Chondrocyte (in vitro differentiated cells): ENCODE measurements at places on chromosomes 13 and 19.

DNA sequence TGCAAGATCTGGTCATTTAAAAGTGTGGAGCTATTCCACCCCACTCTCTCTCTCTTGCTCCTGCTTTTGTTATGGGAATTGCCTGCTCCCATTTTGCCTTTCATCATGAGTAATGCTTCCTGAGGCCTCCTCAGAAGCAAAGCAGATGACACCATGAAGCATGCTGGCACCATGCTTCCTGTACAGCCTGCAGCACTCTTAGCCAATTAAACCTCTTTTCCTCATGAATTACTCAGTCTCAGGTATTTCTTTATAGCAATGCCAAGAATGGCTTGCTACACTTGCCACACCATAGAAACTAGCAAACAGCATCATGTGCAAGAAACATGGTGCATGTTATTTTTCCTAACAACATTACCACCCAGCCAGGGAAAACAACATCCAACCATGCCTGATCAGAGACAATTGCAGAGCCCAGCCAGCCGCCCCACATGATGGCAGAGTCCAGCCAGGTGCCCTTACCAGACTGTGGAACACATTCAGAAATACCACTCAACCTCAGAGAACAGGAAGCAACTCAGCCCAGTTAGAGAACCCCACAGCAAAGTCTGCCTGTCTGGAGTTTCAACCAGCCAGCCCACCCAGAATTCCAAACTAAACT, 36.9 kb downstream of the SYDE1 start:
- DNase-seq, result no peak

- DNase-seq, result no peak
Measured at GRCh38 chr19:55442372-55442961, 633 bp downstream of the SHISA7 start.

DNA sequence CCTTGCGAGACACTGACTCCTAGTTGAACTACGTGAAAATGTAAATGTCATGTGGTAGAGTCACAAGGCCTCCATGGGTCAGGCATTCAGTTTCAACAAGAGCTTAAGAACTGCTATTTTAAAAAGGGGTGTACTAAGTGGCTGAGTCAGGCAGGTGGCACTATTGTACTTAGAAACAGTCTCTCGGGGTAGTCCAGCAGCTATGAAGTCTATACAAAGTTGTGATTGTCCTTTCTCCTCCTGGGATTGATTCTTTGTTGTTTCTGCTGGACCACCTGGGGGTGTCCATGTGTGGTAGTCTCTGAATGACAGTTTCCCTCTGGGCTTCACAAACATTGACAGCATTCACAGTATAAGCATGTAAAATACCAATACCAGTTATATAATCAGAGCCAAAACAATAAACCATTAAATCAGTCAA, 33.0 kb downstream of the UGGT2 start:
- DNase-seq, result no peak

DNA sequence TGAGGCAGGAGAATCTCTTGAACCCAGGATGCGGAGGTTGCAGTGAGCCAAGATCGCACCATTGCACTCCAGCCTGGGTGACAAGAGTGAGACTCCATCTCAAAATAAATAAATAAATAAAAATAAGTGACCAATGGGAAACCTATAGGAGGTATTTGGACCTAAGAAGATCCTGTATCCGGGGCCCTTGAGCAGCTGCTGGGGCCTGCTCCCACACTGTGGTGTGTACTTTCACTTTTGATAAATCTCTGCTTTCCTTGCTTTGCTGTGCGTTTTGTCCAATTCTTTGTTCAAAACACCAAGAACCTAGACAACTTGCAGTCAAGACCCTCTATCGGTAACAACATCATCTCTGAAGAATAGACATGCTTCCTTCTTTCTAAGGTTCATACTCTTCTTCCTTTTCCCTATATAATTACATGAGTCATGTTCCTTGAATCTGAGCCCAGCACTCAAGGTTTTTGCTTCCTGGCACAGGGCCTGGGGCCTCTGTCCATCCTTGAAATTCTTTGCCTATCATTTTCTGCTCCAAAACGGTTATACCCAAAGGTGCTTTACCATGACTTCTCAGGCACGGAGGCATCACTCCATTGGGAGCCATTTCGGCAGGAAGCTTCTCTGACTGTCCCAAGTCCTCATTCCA, 14.2 kb upstream of the PNMA8C start:
- no peak for DNase-seq

GRCh38 chr13:59776924-59777690, 386.6 kb downstream of the DIAPH3 start:
- no peak for DNase-seq

GRCh38 chr13:40143106-40143505, 487.6 kb downstream of the COG6 start:
- DNase-seq, result no peak

DNA sequence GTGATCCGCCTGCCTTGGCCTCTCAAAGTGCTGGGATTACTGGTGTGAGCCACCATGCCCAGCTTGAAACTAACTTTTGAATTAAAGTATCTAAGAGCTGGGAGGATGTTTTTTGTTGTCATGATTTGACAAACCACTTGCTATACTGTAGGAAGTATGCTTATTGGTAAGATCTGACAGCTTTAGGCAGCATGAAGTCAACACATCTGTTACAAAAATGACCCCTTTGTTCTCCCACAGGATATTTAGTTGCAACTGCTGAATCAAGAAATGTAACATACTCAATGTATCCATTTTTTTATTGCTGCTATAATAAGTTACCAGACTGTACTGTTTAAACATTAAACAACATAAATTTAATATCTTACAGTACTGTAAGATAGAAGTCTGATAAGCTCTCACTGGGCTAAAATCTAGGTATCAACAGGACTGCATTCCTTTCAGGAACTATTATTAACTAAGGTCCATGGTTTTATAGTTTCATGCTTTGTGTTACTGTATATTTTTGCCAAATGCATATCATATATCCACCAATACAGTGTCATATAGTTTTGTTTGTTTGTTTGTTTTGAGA, 22.8 kb upstream of the LRP3 start:
- DNase-seq, result no peak

- no peak for DNase-seq
Measured at GRCh38 chr13:28685892-28686291, 27.0 kb downstream of the POMP start.

DNA sequence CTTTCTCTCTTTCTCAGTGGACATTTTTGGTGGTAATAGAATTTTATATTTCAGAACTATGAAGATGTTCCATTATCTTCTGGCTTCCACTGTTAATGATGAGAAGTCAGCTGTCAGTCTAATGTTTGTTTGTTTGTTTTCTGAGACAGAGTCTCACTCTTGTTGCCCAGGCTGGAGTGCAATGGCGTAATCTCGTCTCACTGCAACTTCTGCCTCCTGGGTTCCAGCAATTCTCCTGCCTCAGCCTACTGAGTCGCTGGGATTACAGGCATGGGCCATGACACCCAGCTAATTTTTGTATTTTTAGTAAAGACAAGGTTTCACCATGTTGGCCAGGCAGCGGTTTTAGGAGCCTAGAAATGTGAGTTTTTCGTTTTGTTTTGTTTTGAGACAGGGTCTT, 4.7 kb downstream of the ZNF317 start:
- no peak for DNase-seq

DNA sequence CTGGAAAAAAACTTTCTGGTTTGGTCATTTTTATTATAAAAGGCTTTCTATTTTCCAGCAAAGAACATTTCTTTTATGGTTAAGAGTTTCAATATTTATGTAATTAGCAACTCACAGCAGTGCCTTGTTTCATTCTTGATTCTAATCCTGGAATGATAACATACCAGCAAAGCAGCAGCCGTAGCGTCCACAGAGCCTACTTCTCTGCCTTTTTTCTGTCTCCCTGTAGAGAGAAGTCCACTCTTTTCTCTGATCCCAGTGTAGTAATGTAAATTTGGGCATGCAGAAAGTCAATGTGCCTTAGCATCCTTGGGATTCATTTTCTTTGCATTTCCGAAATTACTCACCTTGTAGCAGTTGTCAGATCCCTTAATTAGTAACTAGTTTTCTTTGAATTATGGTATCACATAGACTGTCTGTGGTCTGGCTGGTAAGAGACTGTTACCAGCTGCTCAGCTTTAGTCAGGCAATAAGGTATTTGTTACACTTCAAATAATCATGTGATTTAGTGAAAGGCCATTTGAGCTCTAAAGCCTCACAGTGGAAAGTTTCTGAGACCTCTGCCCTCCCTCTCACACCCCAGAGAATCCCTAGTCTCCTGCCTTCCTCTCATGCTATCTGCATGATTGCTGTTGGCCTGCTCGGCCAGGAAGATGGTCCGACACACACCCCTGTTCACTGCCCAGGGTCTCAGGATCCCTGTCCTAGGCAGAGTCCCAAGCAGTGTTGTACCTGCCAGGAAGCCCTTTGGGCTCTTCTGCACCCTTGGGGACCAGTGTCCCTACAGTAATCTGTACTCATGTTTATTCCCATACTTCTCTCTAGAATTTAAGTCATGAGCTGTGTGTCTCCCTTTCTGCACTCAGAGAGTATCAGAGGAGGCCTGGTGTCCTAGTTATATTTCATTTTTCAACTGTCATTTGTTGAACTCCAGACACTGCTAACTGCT, 86.3 kb downstream of the LRCH1 start:
- DNase-seq, result no peak

GRCh38 chr19:42397263-42398166, 7.4 kb upstream of the CNFN start:
- DNase-seq, result no peak

- no peak for DNase-seq
Measured at GRCh38 chr13:65011378-65011777, 2218.8 kb downstream of the PCDH9 start.

GRCh38 chr13:76879203-76879882, 6.9 kb downstream of the KCTD12 start:
- DNase-seq, result no peak

DNA sequence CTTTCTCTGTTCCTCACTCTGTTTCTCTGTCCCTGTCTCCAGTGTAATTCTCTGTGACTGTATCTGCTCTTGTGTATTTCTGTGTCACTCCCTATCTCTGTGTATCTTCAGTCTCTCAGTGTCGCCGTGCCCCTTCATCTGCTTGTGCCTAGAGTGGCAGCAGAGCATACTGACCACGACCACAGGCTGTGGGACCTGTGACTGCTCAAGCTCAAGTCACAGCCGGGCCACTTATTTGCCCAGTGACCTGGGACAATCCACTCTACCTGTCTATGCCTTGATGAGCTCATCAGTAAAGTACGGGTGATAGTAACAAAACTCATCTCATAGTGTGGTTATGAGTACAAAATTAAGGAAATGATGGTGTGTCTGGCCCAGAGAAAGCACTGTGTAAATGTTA, 8.7 kb downstream of the TMEM147 start:
- DNase-seq, result no peak

- no peak for DNase-seq
Measured at GRCh38 chr19:5247957-5248705, 92.5 kb downstream of the PTPRS start.

DNA sequence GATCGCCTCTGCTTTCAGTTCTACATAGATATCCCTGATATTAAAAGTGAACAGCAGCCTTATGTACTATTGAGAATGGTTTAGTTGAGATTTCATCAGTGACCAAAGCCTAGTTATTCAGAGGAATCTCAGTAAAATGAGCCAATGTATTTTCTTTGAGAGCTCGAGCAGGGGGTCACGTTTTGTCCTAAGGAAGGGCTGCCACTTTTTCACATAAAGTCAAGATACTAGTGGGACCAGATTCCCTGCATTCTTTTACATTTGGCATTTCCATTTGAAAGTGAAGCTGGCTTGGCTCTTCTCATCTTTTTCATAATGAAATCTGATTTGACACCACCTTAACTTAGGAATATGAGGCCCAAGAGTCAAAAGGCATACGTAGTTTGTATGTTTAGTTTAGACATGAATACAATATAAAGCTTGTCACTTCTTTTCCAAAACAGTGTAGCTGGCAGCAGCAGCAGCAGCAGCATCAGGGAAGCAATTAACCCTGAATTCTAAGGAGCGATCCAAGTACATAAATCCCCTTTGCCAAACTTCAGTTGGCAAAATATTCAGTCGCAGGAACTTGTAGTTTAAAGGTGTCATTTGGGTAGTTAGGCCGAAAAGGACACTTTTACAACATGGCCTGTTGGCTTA, 1752.2 kb upstream of the PCDH20 start:
- no peak for DNase-seq

DNA sequence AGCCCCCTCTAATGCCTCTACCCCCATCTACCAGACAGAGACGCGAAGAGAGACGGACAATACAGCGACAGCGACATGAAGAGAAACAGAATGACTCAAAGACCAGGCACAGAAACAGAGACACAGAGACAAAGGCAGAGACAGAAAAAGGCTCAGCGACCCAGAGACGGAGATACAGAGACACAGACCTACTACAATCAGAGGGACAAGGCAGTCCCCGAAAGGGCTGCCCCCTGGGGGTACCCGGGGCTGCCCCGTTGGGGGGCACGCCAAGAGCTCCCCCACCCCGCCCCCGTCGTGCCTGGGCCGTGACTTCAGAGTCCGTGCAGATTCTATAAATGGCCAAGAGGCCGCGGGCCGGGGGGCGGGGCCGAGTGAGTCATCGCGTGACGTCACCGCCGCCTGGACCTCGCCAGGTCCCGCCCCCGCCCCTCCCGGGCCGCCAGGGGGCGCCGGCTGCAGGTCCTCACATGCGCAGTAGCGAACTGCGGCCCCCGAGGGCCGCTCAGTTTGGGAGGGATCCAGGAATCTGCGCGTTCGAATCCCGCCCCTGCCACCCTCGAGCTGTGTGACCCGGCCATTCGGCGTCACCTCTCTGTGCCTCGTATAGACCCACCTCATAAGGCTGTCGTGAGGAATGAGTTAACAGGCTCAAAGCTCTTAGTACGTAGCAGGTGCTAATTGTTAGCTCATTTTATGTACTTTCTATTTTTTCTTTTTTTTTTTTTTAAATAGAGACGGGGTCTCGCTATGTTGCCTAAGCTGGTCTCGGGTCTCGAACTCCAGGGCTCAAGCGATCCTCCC, 2.7 kb upstream of the CNN1 start:
- no peak for DNase-seq

DNA sequence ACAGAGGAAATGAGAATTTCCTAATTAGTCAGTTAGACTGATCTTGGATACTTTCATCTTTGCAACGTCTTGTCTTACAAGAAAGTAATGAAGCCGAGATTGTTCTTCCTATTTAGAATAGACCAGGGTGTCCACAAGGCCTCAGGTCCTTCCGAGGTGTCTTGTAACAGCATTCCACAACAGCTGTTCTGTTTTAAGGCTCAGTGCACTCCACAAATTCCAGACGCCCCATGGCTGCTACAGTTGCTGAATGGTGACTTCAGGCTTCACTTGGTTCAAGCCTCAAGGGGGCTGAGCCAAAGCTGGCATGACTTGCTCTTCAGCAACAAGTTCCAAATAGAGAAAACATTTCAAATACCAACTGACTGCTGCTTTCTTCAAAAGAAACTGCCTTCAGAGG, 143.4 kb downstream of the SHISA2 start:
- no peak for DNase-seq

GRCh38 chr19:7703332-7703731, 1.4 kb upstream of the FCER2 start:
- DNase-seq, result no peak
